NCI-H2171 treated with DMSO at 0.1 percent for 48 hours (cell line): ENCODE measurements at places on chromosomes 5 and 9.

DNA sequence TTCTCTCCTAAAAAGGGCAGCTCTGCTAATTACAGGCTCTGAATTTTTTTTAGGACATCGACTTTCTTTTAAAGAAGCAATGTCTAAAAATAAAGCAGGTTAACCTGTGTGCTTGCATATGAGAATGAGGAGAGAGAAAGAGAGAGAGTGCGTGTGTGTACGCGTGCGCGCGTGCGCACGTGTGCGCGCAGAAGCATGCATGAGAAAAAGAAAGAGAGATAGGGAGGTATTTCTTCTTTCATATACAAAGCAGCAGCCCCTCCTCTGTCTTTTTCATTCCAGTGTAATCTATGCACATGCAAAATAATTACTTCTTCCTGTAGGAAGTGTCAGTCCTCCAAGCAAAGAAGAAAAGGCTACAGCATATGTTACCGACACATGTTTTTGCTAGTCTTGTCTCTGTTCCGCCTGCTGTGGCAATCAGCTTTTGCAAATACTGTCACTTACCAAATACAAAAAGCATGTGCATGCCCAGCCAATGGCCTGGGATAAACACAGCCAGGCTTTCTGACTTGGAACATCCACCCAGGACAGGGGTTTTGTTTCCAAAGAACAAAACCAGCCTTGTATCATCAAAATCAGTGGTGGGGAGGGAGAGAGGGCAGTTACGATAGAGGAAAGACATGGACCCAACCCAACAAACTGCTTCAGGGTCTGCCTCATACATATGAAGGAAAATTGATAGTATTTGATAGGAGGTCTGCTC, 252.3 kb upstream of the SLC24A2 start:
- peak; percentile 49 for DNase-seq

- DNase-seq = no peak
Observed at GRCh38 chr9:13331320-13331719, 51.8 kb upstream of the MPDZ start.

DNA sequence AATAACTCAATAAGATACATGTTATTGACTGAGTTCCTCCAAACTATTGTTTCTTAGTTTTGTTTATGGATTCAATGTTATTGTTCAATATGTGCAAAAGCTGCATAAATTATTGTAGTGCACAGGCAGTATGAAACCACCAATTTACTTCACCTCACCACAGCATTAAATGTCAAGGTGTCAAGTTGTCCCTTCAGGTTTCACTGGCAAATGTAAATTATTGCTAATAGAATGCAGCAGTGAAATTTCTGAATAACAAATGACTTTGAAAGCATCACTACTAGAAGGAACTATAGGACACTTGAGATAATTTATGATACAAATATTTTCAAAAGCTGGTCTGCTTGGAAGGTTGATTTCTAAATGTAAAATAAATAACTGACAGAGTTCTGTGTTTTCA, 116.4 kb upstream of the PTPRD start:
- DNase-seq = no peak

- DNase-seq = no peak
Observed at GRCh38 chr5:33981408-33982162, 2.9 kb downstream of the SLC45A2 start.
